C1 segment of cervical spinal cord (tissue), 14 donors: ENCODE measurements at places on chromosomes 11 and 22.

GRCh38 chr22:28812516-28812915, 12.1 kb upstream of the XBP1 start:
- DNase-seq: no peak

- no peak for DNase-seq
Observed at GRCh38 chr11:40998920-40999319, 460.5 kb downstream of the LRRC4C start.

DNA sequence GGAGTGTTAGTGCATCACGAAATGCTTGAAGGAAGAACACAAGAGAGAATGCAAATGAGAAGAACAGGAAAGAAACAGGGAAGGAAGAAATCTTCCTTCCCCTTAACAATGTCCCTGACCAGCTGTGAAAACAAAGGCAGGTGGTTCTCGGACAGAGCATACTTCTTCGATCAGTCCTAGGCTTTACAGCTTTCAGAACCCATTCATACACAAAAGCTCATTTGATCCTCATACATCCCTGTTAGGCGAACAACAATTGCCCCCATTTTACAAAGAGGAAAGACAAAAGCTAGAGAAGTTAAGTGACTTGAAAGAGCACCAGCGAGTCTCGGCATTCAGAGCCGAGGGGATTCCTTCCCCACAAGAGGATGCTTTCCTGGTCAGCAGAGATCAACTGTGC, 57.2 kb upstream of the LRRC55 start:
- no peak for DNase-seq

DNA sequence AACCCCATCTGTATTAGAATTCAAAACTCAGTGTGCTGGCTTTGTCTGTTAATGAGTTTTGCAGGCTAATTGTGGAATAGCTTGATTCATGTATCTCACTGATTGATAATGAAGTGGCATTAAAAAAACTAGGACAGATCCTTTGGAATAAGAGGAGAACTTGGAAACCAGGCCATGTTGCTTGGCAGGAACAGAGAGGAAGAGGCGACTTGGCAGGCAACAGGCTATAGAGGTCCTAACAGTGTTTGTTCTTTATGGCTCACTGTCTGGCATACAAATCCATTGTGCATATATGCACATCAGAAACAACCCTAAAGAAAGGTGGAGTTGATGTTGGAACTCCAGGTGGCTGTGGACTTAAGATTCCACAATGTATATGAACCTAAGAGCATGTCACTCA, 17.4 kb upstream of the OR9I1 start:
- no peak for DNase-seq

DNA sequence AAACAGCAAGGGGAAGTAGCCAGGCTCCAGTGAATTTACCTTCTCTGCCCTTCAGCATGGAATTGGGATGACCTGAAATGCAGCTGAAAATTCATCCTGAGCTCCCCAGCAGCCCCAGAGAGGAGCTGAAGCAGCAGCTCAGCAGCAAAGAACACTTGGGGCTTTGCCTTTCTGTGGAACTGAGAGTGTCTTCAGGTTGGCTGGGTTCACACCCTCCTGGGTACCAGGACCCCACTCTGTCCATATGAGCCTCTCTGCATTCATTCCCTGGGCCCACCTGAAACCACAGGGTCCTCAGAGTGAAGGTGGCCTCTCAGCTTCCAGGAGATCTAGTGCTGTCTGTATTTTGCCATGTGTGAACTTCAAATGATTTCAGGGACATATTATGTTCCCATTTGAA, 429.2 kb downstream of the MN1 start:
- DNase-seq: no peak

- DNase-seq: no peak
Observed at GRCh38 chr11:43923406-43924111, 18.9 kb upstream of the C11orf96 start.

DNA sequence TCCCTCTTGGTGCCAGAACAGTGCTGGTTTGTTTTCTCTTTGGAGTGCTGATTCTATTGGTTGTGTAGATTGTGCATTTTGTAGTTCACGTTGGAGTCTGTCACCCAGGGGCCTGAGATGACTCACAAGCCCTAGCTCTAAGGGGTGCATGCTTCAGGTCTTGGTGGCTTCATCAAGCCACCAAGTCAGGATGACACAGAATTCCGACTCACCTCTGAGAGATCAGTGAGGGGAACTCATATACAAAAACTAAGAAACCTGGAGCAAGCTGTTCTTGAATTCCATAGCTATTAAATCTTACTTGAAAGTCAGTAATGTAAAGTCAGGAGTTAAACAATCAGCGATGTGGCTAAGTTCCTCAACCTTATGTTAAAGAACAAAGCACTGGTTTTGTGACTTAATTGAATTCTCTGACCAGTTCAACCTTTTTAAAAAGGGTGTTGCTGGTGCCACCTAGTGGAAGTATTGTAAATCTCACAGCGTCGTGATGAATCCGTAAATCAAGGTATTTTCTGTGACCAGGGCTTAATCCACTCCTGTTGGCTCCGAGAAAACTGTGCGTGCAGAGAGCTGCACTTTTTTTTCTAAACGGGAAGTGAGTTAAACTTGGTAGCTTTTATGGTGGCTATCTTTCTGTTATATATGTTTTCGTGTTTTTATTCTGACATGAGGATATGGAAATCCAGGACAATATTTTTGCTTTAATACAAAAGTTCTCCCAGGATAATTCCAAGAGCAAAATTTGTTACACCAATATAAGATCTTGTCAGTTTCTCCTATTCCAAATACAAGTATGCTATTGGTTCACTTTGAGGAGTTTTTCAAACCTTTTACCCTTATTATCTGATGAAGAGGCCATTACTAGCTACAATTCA, 14.6 kb downstream of the MMP13 start:
- DNase-seq: no peak

DNA sequence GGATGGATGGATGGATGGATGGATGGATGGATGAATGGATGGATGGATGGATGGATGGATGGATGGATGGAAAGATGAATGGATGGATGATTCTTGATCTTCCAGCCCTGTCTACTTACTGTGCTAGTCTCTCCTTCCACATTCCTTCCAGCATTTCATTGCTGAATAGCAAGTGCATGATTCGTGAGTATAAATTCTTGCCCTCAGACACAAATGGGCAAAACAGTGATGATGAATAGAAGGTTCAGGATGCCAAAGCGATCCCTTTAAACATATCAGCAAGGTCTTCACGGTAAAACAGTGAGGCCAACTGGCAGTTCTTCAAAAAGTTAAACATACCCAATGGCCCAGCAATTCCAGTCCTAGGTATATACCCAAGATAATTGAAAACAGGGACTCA, 400.2 kb downstream of the MN1 start:
- no peak for DNase-seq

- DNase-seq: no peak
Observed at GRCh38 chr11:87803748-87804147, 371.5 kb downstream of the RAB38 start.

DNA sequence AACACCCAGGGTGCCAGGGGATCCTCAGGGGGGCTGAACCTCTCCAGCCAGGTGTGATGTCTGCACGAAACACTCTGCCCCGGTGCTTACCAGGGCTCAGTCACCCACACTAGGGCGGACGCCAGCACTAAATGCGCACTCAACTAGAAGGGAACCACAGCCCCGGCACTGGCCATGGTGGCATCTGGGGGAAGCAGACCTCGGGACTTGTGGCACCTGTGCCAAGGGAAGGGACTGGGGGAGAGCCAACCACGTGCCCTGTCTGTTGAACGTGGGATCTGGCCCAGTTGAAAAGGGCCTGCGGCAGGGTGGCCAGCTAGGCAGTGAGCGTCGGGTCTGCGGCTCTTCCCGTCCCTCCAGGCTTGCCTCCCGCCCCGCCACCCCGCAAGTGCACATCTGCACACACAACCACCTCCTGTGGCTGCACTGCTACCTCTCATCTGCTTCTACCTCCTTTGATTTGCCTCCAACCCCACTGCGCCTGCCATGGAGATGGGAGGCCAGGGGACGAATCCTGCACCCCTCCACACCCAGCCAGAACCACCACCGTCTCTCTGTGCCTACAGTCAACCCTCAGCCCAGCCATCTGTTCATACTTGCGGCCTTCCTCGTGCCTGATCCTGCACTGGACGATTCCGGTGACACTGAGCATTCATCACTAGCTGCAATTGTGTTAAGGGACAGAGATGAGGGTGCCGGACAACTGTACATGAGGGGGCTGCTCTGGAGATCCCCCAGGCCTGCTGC, 15.0 kb upstream of the MOB2 start:
- no peak for DNase-seq

DNA sequence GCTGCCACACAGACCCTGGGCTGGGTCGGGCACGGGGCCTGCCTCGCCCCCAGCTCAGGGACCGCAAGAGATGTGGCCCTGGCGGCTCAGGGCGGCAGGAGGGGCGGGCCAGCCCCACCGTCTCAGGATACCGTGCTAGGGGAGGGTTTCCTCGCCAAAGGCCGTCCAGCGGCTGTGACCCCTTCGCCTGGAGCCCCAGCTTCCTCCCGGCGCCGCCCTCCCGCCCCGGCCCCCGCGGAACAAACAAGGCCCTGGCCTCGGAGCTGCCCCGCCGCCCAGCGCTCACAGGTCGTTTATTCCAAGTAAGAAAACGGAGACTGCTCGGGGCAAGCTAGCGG, 543 bp upstream of the AP2A2 start:
- no peak for DNase-seq

- no peak for DNase-seq
Observed at GRCh38 chr11:106594751-106595351, 423.4 kb downstream of the GUCY1A2 start.

- no peak for DNase-seq
Observed at GRCh38 chr11:75350743-75351540, 519 bp downstream of the ARRB1 start.

GRCh38 chr11:79269611-79270307, 171.1 kb downstream of the TENM4 start:
- no peak for DNase-seq
